GM12864 (cell line): ENCODE measurements at places on chromosomes 11 and 22.
A peak's percentile ranks its signal among the peaks of the same experiment; 100 is the strongest.

GRCh38 chr22:45435544-45436139, 22.1 kb downstream of the RIBC2 start:
- peak; percentile 51 for DNase-seq

- DNase-seq, result peak; percentile 35
Observed at GRCh38 chr11:9250139-9250582, 15.0 kb downstream of the DENND5A start.

- DNase-seq, result no peak
Observed at GRCh38 chr11:8987446-8987845, 16.4 kb downstream of the NRIP3 start.

GRCh38 chr22:47107431-47107830, 345.0 kb downstream of the TBC1D22A start:
- DNase-seq, result no peak

GRCh38 chr11:10878408-10879214, 20.8 kb upstream of the ZBED5 start:
- DNase-seq, result no peak

DNA sequence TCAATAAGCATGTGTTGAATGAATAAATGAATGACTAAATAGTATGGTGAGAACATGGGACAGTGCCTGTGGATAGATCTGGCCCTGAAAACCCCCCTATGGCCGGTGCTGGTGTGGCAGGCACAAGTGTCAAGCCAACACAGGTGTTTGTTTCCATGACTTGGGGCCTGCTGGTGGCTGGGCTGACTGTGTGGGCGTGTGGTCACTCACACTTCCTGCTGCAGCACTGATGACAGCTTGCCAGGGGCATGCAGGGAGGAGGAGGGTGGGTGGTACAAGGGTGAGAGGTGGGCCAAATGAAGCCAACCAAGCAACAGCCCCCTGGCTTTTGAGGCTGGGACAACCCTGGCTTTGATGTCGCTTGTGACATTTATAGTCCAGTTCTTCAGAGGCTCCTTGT, 30.3 kb upstream of the ABCC8 start:
- no peak for DNase-seq

DNA sequence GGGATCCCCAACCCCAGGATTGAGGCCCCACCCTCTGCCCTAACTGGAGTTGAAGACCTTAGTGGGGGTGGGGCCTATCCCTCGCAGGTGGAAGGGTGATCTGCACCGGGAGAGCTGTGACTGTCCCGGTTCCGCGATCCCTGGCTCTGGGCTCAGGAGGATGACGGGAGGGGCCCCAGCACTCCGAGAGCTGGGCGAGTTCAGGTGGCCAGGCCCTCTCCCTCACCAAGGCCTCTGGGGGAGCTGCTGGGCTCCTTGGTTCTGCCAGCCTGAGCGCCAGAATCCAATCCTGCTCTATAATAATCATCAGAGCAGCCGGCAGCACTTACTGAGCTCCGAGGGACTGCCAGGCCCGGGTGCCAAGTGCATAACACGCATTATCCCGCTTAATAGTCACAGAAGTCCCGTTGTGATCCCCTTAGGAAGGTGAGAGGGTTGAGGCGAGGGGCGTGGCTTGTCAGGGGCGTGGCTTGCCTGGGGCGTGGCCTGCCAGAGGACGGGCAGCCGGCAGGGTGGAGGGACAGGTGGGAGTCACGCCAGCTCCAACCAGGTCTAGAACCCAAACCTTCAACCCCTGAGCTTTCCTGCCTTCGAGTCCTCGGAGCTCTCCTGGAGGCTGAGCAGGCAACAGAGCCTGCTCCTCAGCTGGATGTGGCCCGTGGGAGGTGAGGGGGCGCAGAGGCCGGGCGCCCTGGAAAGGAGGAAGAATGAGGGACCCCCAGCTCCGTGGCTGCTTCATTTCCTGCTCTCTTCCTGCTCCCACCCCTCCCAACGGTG, 7.3 kb upstream of the SYT7 start:
- DNase-seq, result no peak

DNA sequence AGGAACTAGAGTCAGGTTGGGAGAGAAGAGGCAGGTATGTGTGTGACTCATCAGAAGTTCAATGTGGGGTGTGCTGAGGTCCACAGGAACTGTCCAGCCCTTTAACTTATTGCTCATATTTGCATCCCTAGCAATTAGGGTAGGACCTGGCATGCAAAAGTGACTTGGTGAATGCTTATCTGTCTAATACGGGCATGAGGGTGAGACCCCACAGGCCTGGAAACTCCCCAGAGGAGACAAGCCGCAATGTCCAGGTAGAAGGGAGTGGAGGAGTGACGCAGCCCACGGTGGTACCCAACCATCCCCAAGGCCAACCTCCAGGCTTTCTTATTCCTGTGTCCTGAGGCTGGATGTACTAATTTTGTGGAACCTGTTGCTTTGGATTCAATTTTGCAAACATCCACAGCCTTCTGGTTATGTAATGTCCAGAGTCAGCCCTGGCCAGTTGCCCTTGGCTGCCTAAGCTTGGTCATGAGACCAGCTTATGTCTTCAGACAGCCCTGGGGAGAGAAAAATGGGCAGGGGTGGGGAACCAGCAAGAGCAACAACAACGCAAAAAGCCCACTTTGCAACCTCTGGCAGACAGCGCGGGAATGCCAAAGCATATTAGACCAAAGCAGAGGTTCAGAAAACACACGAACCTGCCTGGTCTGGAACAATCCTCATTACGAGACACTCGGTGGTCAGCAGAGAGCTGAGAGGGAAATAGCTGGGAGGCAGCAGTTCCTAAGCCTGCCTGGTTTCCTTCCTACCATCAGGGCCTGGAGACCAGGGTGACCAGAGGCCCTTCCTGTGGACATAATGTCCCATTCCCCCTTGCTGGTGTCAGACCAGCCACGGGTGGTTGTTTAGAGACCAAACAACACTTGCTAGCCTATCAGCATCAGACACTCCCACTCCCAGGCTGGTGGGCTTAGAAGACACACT, 49.3 kb downstream of the TIMP3 start:
- DNase-seq, result no peak

- peak; percentile 12 for DNase-seq
Observed at GRCh38 chr11:31106968-31107576, 262.5 kb downstream of the DCDC1 start.

DNA sequence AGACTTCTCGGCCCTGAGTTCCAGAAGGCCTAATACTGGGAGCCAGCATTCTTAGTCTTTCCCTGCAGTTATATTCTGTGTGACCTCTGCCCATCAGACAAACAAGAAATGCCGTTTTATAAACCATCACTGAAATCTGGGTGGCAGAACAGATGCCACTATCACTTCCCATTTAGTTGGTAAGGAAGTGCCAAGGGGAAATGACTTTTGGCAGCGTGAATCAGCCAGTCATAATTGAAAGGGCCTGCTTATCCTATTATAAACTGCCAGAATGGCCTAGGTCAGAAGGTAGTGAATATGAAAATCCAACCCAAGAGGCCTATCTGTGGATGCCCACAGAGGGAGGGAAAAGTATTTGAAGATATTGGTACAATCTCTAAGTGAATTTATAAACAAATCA, 646.8 kb upstream of the CCDC90B start:
- no peak for DNase-seq

GRCh38 chr22:19082101-19082500, 40.1 kb downstream of the DGCR2 start:
- no peak for DNase-seq

DNA sequence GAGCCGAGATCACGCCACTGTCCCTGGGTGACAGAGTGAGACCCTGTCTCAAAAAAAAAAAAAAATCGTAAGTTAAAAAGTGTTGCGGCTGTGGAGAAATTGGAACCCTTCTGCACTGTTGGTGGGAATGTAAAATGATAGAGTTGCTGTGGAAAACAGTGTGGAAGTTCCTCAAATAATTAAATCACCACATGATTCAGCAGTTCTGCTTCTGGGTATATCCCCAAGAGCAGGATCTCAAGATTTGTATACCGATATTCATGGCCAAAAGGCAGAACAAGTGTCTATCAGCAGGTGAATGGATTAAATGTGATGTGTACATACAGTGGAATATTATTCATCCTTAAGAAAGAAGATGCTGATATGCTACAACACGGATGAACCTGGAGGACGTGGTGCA, 3.8 kb downstream of the SELENOO start:
- DNase-seq, result no peak

DNA sequence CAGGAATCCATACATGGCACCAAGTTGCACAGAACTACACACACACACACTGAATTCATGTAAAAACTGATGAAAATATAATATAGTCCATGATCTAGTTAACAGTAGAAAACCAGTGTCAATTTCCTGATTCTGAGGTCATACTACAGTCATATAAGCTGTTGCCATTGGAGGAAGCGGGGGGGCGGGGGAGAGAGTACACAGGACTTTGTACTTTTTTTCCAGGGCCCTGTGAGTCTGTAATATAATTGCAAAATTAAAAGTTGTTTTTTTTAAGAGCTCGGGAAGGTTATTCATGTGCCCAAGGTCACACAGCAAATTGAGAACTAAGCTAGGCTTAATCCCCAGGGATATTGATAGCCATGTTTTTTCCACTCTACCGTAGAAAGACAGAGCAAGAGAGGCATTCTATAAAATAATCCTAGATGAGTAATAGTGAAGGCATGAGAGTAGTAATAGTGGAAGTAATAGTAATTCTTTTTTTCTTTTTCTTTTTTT, 312.3 kb downstream of the MN1 start:
- DNase-seq, result no peak

DNA sequence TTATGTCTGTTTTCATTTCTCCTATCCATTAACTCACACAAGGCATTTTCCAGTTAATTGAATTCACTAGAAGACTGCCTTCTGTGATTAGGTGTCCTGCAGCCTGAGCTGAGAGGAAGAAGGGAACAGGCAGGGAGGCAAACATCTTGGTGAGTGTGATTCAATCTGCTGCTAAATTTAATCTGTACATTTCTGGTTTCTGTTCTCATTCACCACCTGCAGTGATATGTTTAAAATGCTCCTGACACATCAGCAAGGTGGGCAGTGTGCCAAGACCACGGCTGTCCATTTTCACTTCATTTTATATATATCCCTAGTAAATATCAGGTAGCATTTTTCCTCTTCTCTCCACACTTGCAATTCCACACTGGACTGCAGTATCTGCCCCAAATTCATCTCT, 416.5 kb downstream of the TMEM135 start:
- peak; percentile 42 for DNase-seq

- DNase-seq, result no peak
Observed at GRCh38 chr11:128179039-128179438, 408.3 kb downstream of the ETS1 start.

- no peak for DNase-seq
Observed at GRCh38 chr11:60429272-60429671, at the start of gene MS4A5. MS4A5 (plus strand) TSS chr11:60429572; CDS start chr11:60429675, 103 bp downstream.

GRCh38 chr11:58494101-58494500, 13.8 kb downstream of the OR5B21 start:
- DNase-seq, result no peak

DNA sequence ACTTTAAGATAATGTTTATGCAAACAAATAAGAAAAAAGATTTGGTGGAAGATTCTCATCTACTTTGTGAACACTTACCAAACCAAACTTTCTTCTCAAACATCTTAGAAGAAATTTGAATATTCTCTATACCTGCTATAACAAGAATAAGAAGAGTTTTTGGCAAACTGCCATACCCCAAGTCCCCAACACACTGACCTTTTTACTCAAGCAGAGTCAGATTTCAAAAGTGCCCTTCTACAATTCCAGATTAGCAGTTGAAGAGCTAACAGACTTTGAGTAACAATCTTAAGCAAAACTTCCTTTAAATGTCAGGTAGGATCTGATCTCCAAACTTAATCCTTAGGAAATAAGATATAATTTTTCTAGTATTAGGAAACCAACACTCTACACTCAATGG, 33.9 kb downstream of the TSG101 start:
- no peak for DNase-seq

DNA sequence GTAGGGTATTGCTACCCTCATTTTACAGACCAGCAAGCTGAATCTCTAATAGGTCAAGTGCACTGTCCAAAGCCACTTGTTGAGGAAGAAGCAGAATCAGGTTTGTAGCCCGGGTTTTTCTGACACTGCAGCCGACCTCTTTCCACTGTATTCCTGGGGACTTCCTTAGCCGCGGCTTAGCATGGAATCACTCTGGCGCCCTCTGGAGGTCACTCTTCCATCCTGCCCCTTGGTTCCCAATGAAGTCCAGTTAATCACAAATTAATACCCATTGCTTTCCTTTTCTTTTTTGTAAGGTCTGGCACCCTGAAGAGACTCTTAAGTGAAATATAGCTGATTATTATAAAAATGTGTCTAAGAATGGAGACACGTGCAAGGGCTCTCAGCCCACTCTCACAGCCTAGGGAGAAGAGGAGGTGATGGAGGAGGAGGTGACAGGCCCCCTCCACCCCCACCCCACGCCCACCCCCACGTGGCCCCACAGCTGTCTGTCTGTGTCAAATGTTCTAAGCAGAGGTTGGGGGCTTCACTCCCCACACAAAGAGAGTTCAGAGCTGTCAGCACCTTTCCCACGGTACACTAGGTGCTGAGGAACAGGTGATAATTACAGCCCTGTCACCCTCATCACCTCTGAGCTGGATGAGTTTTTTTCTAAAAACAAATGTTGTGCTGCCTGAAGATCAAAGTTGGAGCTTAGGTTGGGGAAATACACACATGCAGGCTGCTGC, 57.7 kb upstream of the DRD2 start:
- DNase-seq, result peak; percentile 19

DNA sequence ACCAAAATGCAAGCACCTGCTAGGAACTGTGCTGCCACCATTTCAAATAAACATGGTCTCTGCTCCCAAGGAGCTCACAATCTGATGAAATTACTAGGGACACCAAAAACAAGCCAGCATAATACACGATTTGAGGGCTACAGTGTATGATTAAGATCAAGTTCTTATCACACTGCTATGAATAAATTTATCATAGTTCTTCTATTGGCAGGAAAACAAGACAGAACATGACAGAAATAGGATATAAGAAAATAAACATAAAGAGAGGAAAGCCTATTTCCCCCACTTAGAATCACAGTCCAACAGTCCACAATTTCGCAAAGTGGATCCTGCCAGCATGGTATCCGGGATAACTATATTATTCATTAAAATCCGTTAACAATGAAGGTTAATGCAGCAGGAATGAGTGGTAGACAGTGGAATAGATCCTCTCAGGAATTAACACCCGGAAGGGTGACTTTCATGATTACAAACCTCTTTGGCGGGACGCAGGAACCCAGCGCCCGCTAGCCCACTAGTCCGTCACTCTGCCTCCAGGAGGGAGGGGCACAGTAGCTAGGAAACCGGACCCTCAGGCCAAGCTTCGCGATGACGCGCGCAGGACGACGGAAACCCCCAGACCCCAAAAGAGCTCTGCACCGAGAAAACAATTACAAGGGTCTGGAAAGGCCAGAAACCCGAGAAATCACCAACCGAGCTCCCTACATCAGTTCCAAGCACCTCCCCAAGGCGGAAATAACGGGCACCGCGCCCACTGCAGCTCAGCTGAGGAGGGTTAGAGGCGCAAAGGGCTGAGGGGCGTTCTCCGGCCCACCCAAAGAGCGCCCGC, 607 bp downstream of the CCDC82 start:
- DNase-seq, result no peak

GRCh38 chr11:62602141-62603071, 741 bp upstream of the MTA2 start:
- no peak for DNase-seq

GRCh38 chr22:24205438-24206195, 24.3 kb downstream of the SUSD2 start:
- DNase-seq, result no peak
